Kidney epithelial cell (primary cell): ENCODE measurements at places on chromosomes 1 and 21. TPM values are rescaled to one million over a fixed set of nuclear protein-coding genes. Genes with fewer than 3 reads are reported as not detected.
A peak's percentile ranks its signal among the peaks of the same experiment; 100 is the strongest.

- DNase-seq = no peak
Observed at GRCh38 chr1:112529301-112529700, 20.5 kb downstream of the WNT2B start.

- DNase-seq = no peak
Observed at GRCh38 chr1:26009796-26010447, 11.7 kb upstream of the EXTL1 start.

DNA sequence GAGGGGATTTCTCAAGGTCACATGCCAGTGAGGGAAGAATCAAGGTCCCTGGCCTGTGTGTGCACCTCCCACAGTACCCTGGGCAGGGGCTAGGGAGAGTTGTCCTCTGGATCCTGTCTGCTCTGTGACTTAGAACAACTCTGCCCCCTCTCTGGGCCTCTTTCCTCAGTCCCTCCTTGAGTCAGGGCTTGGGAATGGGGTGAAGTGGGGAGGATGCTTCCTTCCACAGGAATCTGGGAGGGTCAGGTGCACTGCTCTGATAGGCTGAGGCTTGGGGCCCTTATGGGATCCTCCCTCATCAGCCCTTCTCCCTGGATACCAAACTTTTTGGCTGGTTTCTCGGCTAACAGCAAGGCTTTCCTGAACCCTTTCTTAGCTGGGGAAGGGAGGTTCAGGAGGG lies 2.5 kb downstream of the TRNP1 start:
- DNase-seq = no peak

DNA sequence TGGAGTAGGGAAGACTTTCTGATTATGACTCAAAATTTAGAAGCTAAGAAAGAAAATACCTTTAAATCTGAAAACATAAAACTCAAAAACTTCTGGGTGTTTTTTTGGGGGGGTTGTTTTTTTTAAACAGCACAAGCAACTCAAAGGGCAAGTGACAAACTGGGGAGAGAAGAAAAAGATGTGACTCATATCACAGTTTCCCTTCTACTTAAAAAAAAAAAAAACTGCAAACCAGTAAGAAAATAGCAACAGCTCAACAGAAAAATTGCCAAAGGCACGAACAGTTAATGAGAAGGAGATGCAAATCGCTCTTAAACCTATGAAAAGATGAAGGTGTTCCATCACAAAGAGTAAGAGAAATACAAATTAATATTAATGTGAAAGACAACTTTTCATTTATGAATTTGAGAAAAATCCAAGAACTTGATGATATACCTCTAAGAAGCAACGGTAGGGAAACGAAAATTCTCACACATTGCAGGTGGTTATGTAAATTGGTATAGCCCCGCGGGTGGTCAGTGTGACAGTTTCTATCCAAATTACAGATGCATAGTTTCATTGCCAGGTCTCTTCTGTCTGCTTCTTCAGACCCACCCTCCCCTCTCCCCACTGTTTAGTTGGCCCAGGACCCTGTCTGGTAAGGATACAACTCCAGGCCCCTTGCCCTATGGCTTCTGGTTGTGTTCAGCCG lies 9.0 kb downstream of the IFNAR2 start:
- DNase-seq = no peak

GRCh38 chr1:92663775-92664174 lies 121.1 kb downstream of the EVI5 start:
- DNase-seq = no peak

- DNase-seq = no peak
Observed at GRCh38 chr1:29921741-29922140, 685.4 kb downstream of the PTPRU start.

- DNase-seq = no peak
Observed at GRCh38 chr1:64493831-64494230, 23.9 kb downstream of the CACHD1 start.

DNA sequence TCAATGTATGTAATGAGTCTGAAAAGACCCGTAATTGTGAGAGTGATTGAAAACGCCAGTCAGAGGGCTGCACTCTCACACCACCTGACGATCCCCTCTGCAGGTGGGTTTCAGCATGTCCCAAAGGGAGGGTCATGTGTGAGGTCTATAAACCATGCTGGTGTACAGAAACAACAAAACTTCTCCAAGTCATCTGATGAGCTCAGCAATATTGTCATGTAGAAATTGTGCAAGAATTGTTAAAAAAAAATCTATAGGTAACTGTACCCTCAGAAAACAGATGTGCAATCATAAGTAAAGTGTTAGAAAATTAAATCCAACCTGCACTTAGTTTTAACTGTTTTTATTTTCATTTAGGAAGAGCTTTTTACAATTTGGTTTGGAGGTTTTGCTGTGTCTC lies 152.5 kb downstream of the PCBP3 start:
- DNase-seq = no peak

DNA sequence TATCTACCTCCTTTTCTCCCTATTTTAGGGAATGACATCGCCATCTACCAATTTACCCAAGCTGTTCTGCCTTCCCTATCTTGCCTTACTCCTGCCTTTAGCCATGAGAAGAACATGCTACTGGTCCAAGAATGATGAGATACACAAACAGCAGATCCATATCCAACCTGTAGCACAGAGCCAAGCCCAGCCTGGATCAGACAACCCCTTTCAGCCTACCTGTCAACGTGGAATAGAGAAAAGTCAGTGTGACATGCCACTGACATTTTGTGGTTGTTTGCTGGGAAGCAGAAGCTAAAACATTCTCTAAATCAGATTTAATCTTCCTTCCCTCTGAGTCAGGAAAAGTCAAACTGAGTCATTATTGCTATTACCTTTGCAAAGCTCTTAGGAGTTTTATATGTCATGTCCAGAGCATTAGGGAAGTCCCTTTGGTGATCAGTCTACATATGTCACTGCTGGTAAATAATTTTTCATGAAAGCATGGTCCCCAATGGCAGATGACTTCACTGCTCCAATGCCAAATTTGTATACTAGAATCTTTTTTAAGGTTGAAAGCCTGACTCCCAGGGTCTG lies 143.1 kb downstream of the TPR start:
- no peak for DNase-seq

GRCh38 chr1:110524311-110525248 lies 5.6 kb upstream of the KCNA10 start:
- peak; percentile 2 for DNase-seq

- DNase-seq = no peak
Observed at GRCh38 chr1:31795801-31796621, 19.8 kb downstream of the SPOCD1 start.

- DNase-seq = no peak
Observed at GRCh38 chr1:88742531-88742930, 58.5 kb downstream of the PKN2 start.

DNA sequence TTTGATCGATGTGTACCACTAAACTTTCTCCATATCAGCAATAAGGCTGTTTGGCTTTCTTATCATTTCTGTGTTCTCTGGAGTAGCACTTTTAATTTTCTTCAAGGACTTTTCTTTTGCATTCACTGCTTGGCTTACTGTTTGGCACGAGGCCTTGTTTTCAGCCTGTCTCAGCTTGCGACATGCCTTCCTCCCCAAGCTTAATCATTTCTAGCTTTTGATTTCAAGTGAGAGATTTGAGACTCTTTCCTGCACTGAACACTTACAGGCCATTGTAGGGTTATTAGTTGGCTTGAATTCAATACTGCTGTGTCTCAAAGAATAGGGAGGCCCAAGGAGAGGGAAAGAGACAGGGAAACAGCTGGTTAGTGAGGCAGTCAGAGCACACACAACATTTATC lies 120.6 kb upstream of the KCND3 start:
- DNase-seq = no peak

DNA sequence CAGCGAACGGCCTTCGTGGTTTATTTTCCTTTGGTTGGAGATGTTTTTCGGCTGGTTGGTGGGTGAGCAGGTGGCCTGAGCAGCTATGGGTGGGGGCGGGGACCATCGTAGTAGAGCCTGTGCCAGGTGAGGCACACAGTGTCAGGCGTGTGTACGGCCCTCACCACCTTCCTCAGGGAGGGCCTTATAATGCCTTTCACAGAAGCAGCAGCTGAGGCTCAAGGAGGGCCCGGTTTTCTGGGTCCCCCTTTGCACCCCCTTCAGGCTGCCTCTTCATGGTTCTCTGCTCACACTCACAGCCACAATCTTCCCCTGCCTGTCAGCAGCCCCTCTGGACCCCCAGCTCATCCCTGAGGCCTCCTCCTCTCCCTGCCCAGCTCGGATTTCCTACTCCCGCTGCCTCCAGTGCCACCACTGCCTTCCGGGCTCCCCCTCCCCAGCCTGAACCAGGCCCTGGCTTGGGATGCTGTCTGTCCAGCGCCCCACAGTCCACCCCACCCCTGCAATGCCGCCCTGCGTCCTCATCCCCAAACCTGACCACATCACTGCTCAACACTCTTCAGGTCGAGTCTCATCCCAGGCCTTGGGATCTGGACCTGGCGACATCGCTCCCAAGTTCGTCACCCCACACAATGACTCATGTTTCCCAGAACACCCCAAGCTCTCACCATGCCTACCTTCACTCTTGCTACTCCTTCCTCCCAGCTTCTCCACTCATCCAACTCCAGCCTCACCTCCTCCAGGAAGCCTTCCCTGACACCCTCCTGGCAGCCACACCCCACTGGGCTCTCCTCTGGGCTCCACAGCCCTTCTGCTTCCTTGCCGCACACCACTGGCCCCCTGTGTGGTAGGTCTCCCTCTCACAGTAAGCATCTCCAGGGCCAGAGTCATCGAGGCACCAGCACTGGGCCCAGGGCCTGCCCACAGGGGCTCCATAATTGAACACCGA lies 53.9 kb downstream of the DMRTB1 start:
- DNase-seq = no peak

DNA sequence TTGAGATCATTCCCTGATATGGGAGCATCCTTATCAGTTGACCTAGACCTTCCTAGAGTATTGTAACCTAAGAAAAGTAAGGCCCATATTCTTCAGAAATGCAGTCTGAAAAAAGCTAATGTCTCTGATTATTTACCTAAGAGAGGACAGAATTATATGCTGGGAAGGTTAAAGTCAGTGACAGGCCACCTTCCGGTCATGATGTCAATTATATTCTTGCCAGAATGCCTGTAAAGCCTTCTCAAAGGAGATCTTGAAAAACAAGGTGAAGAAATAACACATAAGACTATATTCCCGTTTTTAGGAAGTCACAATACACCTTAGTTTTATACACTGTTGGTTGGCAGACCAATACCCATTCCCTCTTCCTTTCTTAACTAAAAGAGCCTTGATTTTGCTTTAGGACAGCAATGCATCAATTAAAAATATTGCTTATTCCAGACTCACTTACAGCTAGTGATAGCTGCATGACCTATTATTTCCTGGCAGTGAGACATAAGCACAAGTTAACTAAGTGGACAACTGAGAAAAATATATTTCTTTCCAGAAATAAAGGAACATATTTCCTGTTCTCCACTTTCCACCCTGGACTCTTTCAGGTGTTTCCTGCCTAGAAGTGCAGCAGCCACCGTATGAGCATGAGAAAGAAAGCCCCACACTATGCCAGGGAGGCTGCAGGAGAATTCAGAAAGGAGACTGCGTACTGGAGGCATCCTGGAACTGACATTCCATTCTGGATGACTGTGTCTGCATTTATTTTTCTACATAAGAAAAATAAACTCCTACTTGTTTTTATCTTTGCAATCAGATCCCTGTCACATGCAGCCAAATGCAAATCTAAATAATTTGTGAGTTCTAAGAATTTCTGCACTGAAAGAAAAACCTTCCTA lies 332.9 kb upstream of the PTBP2 start:
- peak; percentile 25 for DNase-seq

GRCh38 chr1:30905916-30906620 lies 2.5 kb downstream of the SDC3 start:
- DNase-seq = no peak

DNA sequence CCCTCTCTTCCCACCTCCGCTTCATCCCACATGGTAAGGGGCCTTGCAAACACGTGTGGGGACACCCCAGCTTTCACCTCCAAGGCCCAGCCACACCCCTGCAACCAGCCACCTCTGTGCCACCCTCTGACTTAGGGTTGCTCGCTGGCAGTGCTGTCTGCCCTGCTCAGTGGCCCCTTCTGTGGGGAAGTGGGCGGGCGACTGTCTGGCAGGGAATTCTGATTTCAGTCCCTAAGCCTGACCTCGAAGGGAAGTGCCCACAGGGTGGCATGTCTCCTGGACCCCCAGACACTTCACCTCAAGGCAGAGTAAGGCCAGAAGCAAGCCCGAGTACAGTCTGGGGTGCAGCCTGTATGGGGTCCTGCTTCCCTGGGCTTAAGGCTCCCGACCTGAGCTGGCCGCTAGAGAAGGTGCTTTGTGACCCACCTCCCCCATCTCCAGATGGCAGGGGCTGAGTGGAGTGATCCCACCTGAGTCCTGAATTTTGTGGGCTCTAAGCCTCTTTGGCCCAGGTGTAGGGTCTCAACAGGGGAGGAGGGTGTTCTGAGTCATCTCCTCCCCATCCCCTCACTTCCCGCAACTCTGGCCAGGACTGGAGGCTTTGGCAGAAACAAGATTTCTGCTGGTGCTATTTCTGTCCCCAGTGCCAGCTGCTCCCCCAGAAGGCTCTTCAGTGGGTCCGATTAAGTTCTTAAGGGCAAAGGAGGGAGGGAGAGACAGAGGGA lies 7.0 kb downstream of the RD3 start:
- no peak for DNase-seq

DNA sequence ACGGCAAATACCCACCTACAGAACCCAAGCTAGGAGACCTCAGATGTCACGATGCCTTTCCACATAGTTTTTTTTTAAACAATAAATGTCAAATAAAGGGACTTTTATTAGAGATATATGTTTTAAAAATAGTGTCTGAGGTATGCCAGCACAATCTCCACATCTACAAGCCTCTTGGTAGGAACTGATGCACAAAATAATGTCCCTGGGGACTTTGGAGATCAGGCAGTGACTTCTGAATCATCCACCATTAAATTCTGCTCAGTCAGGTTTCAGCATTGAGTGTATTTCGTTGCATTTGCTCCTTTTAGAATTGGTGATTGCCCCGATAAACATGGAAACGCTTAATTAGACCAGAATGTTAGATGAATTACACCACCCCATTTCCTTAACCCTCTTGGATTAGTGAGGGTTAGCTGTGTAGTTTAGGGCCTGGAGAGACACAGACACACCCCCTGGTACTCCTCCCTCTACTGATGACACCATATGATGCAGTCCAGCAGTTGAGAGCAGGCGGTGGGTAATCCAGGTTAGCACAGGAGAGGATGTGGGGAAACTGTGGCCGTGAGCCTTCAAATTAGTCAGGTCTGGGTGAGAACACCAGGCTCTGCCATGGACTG lies 33.6 kb downstream of the LGR6 start:
- DNase-seq = no peak

Gene SGIP1
- total RNA-seq = 6.9 and 9.4 TPM in 2 replicates

Gene NPPA
- total RNA-seq = not detected in 2 replicates

Gene ZNF683
- not detected in 2 replicates for total RNA-seq

Gene SERINC2
- 105 and 131 TPM in 2 replicates for total RNA-seq

Gene NPL
- total RNA-seq = 2.0 and 2.3 TPM in 2 replicates

Gene MAP1LC3C
- total RNA-seq = 0.27 TPM in 1 of 2 replicates, not detected in the other

Gene NR5A2
- not detected in 2 replicates for total RNA-seq

Gene KRTAP21-1
- not detected in 2 replicates for total RNA-seq

Gene TCP10L
- 1.1 TPM in 1 of 2 replicates, not detected in the other for total RNA-seq

Gene NGF
- 2.9 and 3.4 TPM in 2 replicates for total RNA-seq

Gene SPATA21
- not detected in 2 replicates for total RNA-seq

Gene RHBDL2
- total RNA-seq = not detected in 2 replicates

Gene ADGRB2
- total RNA-seq = 1.5 and 2.6 TPM in 2 replicates

Gene PAQR6
- total RNA-seq = 2.5 TPM in 2 replicates

Gene TMEM269
- 0.04 and 0.27 TPM in 2 replicates for total RNA-seq

Gene NPPB
- total RNA-seq = 2.5 and 5.4 TPM in 2 replicates
